ENCODE measurements at places on chromosomes 3 and 15.

GRCh38 chr3:184042617-184043016 is 10.2 kb upstream of the HTR3C start:
- no peak for DNase-seq

GRCh38 chr3:171526869-171527268 is 66.7 kb upstream of the TNIK start:
- no peak for DNase-seq

GRCh38 chr15:74542166-74543042 is 1.4 kb downstream of the ARID3B start:
- DNase-seq: no peak

GRCh38 chr15:61556037-61556648 is 327.0 kb upstream of the RORA start:
- DNase-seq: no peak
